Dorsolateral prefrontal cortex (tissue), 122 donors: ENCODE measurements at places on chromosomes 7 and 10.

DNA sequence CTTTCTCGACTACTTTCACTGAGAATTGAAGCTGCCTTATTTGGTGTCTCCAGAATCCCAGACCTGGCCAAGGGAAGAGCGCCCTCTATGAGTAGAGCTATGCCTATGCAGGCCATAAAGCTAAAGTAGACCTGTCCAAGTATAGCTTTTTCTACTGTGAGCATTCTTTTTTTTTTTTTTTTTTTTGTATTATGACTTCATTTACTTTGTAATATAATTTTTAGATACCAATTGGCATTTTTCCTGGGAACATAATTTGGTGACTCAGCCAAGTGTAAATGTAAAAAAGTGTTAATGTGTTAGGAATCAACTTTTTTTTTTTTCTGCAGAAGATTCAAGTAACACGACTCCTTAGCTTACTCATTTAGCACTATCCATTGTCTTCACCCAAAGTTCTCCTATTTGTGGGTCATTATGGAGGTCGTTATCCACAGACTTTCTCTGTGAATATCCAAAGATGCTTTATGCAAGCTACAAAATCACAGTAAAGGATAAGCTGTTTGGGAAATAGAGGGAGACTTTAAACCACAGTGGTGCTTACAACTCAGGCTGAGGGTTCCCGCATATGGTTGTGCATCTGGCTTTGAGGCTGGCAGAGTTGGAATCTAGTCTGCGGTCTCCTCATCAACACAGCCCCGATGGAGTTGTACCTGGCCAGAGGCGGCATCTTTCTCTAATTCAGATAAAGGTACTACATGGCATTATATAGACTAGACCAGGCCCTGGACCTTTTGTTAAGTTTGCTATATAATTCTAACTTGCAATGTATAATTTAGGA lies 1040.2 kb upstream of the SORCS1 start:
- no peak for DNase-seq

DNA sequence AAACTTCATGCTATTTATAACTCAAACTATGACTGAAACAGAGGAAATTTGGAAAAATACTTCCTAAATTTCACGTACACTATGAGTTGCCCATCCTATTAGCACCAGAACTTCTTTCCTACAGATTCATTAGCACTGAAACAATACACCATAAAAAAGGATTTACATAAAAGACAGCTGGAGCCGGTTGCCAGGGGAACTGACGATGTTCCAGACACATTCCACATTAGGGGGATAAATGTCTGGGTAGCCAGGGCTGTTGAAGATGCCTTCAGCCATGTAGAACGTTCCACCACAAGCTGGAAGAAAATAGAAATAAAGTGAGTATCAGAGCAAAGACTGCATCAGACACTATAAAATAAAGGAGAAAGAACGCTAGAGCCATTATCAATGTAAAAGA lies 129.8 kb upstream of the RSU1 start:
- no peak for DNase-seq

DNA sequence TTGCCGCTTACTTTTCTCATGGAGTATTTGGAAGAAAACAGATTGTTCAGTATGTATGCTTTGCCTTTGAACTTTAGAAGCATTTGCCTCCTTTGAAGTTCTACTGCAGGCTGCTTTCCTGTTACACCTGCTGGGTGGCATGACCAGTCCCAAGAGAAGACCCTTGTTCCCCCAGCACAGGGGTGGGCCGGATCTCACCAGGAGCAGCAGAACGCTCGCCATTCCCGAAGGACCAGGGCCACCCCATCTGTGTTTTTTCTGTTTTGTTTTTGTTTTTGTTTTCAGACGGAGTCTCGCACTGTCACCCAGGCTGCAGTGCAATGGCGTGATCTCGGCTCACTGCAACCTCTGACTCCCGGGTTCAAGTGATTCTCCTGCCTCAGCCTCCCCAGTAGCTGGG lies 493.6 kb downstream of the PTPRN2 start:
- no peak for DNase-seq

- no peak for DNase-seq
These were observed 159.8 kb downstream of the MAGI2 start for GRCh38 chr7:79293655-79294142.

GRCh38 chr7:39560997-39561396 lies 5.2 kb upstream of the YAE1 start:
- DNase-seq, result no peak

DNA sequence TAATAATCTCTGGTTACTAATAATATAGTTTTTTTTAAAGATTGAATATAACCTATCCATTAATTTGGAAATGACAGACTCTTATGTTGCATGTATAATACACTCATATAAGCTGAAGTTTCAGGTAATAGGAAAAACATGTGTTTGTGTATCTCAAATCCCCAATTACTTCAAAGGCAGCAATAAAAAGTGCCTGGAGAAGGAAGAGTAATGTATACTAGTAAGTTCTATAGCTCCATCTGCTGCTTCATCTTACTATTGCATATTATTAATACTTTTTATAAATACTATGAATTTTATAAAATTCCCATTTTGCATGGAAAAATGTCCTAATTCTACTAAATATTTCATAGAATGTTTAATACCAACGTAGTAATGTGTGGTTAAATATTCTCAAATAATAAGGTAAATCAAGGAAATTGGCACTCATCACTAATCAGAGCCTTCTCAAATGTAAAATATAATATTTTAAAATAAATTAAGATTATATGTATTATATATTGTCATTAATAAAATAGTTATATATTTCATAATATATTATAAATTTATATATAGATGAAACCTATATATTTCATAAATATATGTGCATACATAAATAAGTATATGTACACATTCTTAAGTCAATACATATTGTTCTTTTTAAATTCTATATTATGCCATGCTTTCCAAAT lies 311.9 kb downstream of the HGF start:
- no peak for DNase-seq

DNA sequence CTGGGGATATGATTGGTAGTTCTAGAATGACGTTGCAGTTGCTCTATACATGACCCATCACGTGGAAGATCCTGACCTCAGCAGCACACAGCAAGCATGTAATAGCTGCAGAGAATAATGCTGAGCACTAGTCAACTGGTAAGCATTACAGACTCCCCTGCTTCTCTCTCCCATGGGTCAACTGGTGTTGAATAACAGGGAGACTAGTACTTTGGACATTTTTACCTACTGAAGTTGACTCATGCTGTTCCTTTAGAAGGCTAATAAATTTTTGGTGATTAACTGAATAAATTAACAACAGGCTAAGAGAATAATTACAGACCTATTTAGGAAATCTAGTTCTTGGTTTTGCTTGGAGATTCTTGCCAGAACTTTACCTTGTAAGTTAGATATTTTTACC lies 234.1 kb downstream of the AUTS2 start:
- DNase-seq, result no peak

GRCh38 chr10:73965890-73966768 lies 31.8 kb upstream of the VCL start:
- DNase-seq, result no peak

- DNase-seq, result no peak
These were observed 12.9 kb downstream of the PDZD8 start for GRCh38 chr10:117362313-117362712.

DNA sequence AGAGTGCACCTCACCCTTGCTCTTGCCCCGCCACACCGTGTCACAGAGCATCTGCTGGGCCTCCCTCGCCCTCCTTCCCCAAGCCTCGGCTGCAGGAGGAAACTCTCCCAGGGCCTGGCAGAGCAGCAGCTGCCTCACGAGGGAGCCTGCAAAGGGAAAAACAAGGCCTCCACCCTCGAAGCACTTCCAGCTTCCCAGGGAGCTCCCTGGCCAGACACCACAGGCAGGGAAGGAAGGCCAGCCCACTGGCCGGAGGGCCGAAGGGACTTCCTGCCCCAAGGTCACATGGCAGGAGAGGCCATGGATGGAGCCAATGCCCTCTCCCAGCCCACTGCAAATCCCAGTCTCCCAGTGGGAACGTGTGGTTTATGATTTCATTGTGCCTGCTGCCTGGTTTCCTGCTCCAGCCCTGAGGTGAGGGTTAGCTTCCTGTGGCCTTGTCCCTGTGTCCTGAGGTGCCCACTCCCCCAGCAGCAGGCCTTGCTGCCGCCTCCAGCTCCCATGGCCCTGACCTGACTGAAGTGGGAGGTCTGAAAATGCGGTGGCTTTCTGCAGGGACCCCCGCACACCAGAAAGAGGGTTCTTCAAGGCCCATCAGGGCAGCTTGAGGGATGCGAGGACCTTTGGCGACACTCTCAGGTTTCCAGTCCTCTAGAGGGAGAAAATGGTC lies 100.5 kb upstream of the PPIF start:
- DNase-seq, result no peak

GRCh38 chr10:32981760-32982159 lies 23.7 kb upstream of the ITGB1 start:
- no peak for DNase-seq

DNA sequence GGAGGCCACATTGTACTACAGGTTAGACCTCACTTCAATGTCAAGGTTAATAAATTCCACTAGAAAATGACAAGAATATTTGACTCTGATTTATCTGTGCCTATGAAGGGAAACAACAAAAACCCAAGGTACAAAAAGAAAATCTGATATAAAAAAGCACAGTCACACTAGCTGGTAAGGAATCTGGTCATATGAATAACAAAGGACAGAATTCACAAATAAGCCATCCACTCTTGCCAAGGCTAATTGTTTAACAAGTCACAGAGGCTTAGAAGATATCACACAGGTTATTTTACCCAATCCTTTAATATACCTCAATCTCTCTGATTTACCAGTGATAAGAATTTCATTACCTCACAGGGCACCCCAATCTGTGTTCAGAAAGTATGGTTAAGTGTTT lies 47.9 kb downstream of the IRF5 start:
- DNase-seq, result no peak

GRCh38 chr7:75950111-75950681 lies 35.2 kb downstream of the POR start:
- no peak for DNase-seq

DNA sequence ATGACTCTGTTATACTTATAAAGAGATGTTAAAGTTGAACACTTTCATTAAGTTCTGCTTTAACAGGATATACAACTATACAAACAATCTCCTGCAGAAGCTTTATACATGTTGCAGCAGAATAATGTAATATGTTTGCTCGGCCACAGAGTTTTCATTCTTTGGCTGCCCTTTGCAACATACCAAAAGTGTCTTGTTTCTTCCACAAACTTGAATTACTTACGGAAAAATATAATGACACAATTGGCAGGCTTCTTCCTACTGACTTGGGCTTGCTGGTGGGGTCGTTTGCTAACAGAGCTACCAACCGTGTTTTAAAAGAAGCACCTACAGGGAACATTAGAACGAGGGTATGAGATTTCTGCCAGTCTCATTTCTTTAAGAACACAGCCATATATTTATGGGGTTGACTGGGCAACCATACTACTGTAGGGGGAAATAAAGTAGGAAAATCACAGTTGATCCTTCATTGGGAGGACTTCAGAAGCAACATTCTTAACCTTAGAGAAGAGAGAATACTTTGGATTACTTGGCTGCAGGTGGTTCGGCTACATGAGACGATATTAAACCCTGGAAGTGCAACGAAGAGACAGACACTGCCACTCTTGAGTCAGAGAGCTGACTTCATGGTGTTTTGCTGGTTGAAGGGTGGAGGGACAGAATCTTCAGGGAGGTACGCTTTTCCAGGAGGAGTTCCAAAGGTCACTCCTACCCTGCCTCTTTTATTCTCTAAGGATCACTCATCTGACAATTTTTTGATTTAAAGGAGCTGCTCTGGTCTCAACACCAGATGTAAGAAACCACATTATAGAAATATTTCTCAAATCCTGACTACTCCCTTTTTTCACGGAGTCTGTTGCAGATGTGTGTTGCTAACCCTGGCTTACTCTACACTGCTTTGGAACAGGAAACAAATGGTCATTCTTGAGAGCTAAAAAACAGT lies 123.9 kb downstream of the SEMA3C start:
- no peak for DNase-seq
